ENCODE measurements at places on chromosomes 12 and 14.

GRCh38 chr14:47438650-47439140 is 236.7 kb downstream of the MDGA2 start:
- DNase-seq = no peak

DNA sequence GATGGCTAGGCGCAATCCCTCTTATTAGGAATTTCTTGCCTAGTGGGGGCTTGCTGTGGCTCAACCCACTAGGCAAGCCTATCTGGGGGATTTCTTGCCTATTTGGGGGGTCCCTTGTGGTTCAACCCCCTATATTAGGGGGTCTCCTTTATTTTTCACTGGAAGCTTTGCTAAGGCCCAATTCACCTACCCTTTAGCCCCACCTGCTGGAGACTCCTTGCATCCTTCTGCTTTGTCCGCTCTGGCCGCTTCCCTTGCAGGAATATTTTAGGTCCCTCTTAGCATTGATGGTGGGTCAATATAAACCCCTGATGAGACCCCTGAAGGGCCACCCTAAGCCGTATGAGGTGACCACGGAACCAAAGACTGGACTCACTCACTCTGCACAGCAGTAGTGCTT is 1552.1 kb downstream of the AACS start:
- DNase-seq = no peak

DNA sequence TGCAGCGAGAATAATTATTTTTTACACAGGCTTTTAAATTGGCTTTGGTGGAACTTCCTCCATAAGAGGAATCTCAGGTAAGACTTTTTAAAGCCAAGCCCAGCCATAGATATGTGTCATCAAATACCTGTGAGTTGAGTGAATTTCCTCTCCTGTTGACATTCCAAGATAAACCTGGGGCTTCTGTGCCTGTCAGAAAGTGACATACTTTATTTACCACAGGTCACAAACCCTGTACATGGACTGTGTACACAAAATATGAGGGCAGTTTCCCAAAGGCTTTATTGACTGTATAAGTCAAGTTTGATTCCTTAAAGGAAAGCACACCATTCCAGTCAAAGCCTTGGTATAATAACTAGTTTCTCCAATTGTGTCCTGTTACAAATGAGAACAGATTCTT is 25.9 kb upstream of the SRSF5 start:
- DNase-seq = no peak

GRCh38 chr12:130667421-130667960 is 48.6 kb downstream of the RIMBP2 start:
- DNase-seq = no peak

DNA sequence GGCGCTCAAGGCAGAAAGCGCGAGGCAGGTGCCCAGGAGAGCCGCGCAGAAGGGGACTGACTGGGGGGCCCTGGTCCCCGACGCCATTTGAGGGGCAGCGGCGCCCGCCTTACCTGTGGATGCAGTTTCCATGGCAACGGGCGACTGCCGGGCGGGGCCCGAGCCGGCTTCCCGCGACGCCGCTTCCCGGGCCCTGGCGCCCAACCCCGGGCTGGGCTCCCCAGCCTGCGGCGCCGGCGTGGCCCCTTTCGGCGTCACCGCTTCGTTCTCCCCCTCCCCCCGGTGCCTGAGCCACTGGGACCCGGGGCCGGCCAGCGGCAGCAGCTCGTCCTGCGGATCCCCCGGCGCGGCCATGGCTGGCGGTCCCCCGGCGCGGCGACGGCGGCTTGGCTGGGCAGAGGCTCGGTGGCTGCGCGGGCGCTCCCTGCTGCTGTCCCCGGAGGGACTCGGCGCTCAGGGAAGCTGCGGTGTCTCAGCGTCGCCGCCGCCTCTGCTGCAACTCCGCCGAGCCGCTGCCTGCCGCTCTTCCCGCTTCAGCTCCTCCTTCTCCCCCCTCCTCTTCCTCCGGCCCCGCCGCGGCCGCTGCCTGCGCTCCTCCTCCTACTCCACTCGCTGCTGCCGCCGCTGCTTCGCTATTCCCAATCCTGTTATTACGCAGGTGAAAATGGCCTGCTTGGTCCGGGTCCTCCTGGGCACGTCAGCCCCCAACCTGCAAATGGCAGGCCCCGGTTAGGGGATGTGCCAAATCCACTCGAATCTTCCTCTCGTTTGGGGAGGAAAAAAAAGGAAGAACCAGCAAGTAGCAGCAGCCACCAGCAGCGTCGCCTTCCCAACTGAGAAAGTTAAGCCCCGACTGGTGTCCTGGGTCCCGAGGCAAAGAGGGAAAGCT is at the start of gene RTN1:
TSS of gene RTN1 (minus strand) at position 500 of the 889 bp plus-strand sequence. CDS start at position 354, 146 bp downstream.
- DNase-seq = no peak

GRCh38 chr12:754473-754820 is 2.1 kb downstream of the WNK1 start:
- no peak for DNase-seq

DNA sequence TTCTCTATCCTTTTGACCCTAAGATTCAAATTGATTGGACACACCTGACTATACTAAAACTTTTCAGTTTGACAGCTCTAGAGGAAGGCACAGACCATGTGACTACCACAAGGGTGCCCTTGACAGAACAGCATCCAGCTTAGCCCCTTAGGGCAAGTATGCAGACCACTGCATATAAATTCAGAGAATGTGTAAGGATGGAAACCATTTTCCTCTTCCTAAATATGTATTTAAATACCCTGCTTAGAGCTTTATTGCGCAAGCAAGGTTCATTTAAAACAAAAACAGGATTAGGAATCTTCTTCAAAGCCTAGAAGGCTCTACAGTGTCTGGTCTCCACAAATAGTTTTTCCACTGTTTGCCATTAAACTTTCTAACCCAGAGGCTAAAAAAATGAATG is 202.8 kb downstream of the MED13L start:
- no peak for DNase-seq

- DNase-seq = no peak
Measured at GRCh38 chr12:124194264-124194892, 100.5 kb upstream of the RFLNA start.

DNA sequence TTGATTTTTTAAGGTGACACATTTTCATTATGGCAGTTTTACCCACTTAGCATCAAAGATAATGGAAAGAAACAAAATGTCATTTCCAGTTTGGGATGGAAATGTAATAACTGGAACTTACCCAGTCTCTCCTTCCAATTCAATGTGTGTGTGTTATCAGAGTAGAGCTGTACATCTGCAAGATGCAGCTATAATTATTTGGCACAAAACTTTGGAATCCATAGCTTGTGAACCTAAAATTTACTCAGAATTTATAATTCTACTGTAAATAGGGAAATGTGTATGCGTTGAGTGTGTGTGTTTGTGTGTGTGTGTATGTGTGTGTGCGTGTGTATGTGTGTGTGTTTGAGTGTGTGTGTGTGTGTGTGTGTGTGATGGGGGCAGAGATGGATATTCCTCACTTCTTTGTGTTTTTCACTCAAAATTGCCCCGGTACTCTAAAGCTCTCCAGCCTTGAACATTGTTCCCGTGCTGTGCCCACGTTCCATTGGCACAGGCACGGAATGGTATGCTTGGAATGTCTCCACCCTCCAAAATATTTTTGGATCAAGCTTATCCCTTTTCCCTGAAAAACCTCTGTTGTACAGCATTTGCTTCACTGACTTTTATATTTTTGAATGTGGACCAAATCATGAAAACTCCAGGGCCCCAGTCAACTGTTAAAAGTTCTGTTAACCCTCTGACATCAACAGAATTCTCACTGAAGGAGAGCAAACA is 150.2 kb upstream of the BMP4 start:
- DNase-seq = no peak

DNA sequence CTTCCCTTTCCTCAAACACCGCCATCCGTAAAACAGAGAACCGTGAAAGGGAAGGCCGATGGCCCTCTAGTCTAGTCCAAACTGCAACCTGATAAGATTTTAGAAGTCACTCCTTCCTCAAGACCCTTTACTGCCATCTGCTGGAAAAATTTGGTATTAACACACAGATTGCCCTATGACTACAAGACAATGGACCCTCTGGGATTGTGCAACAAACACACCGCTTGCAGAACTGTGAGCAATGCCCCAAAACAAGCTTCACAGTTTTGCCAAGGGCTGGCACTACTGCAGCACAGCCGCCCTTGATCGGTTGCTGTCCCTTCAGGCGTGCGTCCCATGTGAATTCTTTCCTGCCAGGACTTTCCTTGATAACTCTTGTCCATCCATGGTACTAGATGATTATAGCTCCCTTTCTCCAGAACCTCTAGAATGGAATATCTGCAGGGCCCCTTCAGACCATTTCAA is 23.1 kb downstream of the LLPH start:
- peak; percentile 3 for DNase-seq

- no peak for DNase-seq
Measured at GRCh38 chr14:58716706-58717105, 78.9 kb downstream of the DACT1 start.

- DNase-seq = peak; percentile 7
Measured at GRCh38 chr12:110846615-110847566, at the start of gene CCDC63. Gene CCDC63 (plus strand): TSS chr12:110846987. CDS start chr12:110852955, 5,968 bp downstream.

DNA sequence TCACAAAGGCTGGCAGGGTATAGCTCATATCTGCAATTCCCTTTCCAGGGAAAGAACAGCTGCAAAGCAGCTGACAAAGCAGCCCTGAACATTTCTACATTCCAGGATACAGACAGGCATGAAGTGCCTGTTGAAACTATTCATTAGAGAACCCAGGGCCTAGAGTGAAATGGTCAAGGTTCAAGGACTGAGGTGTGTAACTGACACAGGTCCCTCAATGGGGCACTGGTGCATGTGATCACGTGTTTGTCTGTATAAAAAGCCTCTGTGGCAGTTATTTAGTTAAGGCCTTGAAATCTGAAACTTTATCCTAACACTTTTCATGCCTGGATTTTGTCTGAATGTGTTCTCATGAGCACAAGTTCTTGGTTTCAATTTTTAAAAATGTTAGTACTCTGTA is 47.1 kb downstream of the GIT2 start:
- no peak for DNase-seq

- no peak for DNase-seq
Measured at GRCh38 chr12:80966001-80966400, 28.3 kb upstream of the LIN7A start.

DNA sequence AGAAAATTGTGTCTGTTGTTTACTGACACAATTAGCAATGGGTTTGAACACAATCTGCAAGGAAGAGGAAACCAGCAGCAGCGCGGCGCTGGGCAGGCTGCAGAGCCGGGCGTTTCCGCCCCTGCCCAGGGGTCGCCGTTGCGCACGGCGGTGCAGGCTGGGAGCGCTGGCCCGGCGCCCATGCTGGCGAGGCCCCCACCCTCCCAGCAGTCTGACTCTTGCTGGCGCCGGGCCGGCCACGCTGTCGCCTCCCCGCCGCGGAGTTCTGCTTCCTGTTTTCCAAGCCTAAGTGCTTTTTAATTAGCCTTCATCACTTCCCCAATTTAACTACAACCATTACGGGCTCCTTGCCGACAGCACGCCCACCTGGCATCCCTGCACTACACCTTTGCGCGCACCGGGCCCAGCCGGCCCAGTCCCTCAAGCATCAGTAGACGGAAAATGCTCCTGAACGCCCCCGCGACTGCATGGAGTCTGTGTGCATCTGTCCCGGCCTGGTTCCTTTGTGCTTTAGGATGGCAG is 212.1 kb downstream of the GXYLT1 start:
- DNase-seq = no peak

DNA sequence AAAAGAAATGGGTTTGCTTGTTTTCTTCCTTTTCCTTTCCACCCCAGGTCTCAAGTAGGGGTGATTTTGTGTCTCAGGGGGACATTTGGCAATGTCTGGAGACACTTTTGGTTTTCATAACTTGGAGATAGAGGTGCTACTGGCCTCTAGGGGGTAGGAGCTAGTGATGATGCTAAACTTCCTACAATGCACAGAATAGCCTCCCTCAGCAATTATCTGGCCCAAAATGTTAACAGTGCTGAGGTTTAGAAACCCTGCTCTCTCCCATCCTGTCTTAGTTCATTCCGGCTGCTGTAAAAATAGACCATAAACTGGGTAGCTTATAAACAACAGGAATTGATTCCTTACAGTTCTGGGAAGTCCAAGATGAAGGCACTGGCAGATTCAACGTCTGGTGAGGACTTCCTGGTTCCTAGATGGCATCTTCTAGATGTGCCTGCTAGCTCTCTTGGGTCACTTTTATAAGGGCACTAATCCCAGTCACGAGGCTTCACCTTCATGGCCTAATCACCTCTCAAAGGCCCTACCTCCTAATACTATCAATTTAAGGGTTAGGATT is 7.4 kb upstream of the GAS2L3 start:
- no peak for DNase-seq

DNA sequence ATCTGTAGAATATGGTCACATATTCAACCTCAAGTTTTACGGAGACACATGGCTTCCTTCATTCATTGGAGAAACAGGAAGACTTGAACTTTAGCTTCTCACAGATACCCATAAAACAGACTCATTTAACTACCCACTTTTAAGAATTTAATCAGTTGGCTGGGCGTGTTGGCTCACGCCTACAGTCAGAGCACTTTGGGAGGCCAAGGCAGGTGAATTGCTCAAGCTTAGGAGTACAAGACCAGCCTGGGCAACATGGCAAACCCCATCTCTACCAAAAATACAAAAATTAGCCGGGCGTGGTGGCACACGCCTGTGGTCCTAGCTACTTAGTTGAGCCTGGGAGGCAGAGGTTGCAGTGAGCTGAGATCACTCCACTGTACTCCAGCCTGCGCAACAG is 64.7 kb upstream of the STAC3 start:
- DNase-seq = no peak

- no peak for DNase-seq
Measured at GRCh38 chr14:96662116-96662970, 134.8 kb upstream of the VRK1 start.

DNA sequence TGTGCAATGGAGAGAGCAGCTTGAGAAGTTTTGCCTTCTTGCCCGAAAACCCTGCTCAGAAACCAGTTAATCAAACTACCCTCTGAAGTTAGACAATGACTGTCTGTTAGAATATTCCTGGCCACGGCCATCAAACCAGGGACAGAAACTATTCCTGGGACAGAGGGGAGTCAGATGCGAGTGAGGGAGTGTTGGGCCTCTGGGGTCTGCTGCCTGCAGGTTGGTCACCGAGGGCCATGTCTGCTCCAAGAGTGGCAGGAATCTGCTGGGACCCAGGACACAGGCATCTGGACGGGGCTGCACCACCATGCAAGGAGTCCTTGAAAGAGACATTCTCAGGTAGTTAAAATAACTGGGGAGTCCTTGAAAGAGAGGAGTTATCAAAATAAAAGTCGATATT is 16.9 kb upstream of the EIF2B2 start:
- DNase-seq = no peak

DNA sequence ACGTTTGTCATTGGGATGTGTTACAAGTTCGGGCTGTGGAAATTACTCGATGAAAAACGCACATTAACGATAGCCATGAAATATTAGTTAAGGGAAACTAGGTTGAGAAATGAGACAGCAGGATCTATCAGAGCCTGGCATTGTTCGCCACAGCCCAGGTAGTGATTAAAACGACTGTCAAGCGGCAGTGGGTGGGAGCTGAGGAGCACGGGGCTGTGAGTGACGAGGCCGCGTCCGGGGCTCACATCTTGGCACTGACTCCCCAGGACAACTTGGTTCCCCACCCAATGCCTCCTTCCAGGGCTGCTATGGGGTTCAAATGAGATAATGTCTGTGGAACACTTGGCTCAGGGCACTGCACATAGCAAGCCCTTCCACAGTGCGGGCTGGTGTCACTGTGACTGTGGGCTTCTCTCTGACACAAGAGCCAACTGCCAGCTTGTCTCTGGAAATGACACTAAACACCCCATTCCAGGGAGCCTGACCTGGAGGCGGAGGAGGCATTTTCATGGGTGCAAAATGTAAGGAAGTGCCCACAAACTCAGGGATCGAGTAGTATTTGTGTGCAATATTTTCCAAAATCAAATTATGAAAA is 19.3 kb downstream of the MMAB start:
- no peak for DNase-seq

- no peak for DNase-seq
Measured at GRCh38 chr14:68681256-68682011, 111.4 kb downstream of the ZFP36L1 start.

- no peak for DNase-seq
Measured at GRCh38 chr12:74393272-74393671, 144.4 kb upstream of the ATXN7L3B start.
